ENCODE measurements at places on chromosomes 16 and 17. TPM values are rescaled to one million over a fixed set of nuclear protein-coding genes. Genes with fewer than 3 reads are reported as not detected.
A peak's percentile ranks its signal among the peaks of the same experiment; 100 is the strongest.

MYH1 gene
- polyA plus RNA-seq, result not detected

DNA sequence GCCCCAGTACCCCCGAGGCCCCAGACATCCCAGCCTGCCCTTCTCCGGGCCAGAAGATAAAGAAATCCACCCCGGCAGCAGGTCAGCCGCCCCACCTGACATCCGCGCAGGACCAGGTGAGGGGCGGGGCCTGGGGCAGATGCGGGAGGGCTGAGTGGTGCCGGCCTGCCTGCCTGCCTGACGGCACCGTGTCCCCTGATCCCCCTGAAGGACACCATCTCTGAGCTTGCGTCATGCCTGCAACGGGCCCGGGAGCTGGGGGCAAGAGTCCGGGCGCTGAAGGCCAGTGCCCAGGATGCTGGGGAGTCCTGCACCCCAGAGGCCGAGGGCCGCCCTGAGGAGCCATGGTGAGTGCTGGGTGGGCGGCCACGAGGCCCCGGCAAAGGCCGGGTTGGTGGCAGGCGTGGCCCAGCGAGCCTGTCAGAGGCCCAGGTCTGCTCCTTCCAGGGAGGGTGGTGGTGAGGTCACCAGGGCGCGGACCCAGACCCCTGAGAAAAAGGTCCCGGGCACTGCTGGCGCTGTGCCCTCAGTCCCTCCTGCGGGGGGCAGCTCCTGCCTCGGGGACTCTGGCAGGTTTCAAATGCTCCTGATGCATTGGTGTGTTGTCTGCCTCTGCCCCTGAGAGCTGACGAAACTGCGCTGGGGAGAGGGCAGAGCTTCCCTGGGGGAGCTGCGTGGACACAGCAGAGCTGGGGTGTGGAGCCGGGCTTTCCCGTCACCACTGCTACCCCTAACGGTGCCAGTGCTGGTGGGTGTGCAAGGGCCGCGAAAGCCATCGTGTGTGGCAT is 1.2 kb downstream of the CDT1 start:
- DNase-seq, result peak; percentile 54

- DNase-seq, result no peak
Measured at GRCh38 chr17:67365738-67366192, 612 bp downstream of the PSMD12 start.

DNA sequence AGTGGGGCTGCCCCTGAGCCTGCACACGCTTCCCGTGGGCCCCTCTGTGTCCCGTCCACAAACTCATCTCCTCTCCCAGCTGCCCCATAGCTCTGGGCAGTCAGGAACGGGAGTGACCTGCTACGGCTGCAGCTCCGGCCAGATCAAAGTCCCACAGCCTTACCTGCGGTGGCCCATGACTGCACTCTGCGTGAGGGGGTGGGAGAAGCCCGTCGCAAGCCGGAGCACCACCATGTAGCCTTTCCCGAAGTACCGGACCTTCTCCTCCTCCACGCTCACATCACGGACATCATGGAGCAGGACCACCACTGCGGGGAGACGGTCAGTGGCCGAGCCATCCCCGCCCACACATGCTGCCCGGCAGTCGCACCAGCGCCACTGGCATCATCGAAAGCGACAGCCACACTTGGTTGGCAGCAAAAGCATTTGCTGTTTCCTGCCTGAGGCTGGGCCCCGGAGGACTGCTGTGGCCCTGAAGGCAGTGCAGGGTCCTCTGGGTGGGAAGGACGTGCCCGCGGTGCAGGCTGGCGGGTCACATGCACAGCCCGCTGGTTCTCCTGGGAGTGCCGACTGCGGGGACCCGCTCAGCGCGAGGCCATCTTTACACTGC is 6.2 kb downstream of the CYBC1 start:
- DNase-seq, result no peak
